Esophagus squamous epithelium (tissue), 5 donors: ENCODE measurements at places on chromosomes 5 and 9.

GRCh38 chr5:108581026-108581425 is 166.7 kb upstream of the FER start:
- DNase-seq = no peak

GRCh38 chr5:174145821-174146220 is 100.3 kb downstream of the NSG2 start:
- no peak for DNase-seq

- no peak for DNase-seq
These were observed 74.8 kb downstream of the CDK5RAP2 start for GRCh38 chr9:120505186-120505585.

- DNase-seq = no peak
These were observed 360.8 kb upstream of the PANK3 start for GRCh38 chr5:168939887-168940544.

- no peak for DNase-seq
These were observed 97.5 kb downstream of the DMXL1 start for GRCh38 chr5:119168401-119168800.

- DNase-seq = no peak
These were observed 109.0 kb downstream of the ATP10B start for GRCh38 chr5:160743027-160743426.

- DNase-seq = no peak
These were observed 928.3 kb downstream of the NR2F1-AS1 start for GRCh38 chr5:92652756-92653155.

- DNase-seq = no peak
These were observed 32.8 kb downstream of the VPS13A start for GRCh38 chr9:77210116-77210515.

DNA sequence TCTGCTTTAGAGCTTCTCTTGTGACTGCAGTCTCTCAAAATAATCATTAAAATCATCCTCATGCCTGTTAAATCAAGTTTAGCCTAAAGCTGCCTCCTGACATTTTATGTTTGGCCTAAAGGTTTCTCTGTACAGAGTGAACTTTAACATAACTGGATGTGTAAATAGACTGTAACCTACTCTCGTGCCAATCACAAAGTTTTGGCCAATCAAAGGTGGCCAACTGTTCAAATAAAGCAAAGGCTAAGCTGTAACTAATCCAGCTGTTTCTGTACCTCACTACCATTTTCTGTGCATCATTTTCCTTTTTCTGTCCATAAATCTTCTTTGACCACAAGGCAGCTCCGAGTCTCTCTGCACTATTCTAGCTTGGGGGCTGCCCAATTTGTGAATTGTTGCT is 86.2 kb downstream of the GCNT1 start:
- DNase-seq = no peak

DNA sequence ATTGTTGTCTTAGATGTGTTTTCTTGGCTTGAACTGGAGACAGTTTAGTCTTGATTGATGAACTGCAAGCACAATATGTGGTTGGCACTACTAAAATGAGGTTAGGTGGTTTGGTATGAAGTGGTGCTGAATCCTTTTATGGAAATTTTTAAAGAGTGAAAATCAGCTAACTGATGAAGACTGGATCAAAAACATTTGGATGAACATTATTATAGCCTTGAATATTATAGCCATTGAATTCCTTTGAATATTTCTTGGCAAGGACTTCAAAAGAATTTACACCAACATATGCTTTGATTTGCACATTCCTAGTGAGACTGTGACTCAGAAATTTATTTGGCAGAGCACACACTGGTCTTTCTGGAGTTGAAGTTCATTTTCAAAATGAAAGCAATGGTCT is 318.3 kb downstream of the CHSY3 start:
- DNase-seq = no peak

GRCh38 chr9:8613346-8613825 is 813.8 kb upstream of the DMAC1 start:
- DNase-seq = no peak

- DNase-seq = no peak
These were observed 19.6 kb downstream of the ITGA2 start for GRCh38 chr5:53008751-53009150.

DNA sequence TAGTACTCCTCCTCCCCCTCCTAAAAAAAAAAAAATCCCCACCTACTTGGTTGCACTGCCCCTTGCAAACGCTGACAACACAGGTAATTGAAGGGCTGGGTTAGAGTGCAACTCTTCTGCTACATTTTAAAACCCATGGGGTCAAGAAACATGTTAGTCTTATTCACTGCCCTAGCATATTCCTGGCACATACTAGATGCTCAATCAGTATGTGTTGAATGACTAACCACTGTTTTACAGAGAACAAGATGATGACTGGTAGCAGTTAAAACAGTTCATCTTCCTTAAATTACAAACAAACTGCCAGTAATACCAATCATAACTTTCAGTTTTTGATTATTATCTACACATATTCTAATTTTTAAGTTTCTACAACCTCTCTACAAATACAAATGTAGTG is 124.4 kb downstream of the NFIB start:
- DNase-seq = no peak

GRCh38 chr5:68419081-68419636 is 203.6 kb downstream of the PIK3R1 start:
- no peak for DNase-seq

- DNase-seq = no peak
These were observed 50.9 kb downstream of the CERT1 start for GRCh38 chr5:75460532-75460931.

- DNase-seq = no peak
These were observed 6.0 kb downstream of the RNF44 start for GRCh38 chr5:176530983-176531901.

DNA sequence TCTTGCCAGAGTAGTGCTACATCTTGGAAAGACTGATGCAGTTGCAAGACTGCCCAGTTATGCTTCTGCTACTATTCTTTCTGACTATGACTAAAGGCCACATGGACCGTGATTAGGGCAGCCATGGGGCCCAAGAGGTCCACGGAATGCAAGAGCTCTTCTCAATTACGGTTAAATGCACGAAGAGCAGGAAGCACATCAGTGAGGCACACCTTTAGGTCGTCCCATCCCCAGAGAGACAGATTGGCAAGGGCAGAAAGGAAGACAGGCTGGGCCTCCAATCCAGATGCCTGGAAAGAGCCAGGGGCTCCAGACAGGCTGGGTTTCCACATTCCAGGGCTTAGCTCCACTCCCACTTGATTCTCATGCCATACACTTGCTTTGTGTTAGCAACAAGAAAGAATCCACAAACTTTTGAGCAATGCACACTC is 132.3 kb upstream of the SLIT3 start:
- no peak for DNase-seq

DNA sequence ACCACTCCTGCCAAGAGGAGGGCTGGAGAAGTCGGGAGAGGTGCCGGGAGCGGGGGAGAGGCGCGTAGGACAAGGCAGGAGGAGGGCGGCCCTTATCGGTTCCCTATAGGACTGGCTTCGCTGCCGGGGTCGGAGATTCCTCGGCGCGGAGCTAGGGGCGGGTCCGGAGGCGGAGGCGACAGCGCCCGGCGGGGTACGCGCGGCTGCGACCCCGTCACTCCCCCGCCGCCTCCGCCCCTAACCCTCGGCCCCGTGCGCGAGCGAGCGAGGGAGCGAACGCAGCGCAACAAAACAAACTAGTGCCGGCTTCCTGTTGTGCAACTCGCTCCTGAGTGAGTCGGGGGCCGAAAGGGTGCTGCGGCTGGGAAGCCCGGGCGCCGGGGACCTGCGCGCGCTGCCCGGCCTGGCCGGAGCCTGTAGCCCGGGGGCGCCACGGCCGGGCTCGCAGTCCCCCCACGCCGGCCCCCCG is 2.0 kb downstream of the GLIS3 start:
- DNase-seq = no peak

- DNase-seq = no peak
These were observed 222.7 kb downstream of the MAST4 start for GRCh38 chr5:66818935-66819328.

GRCh38 chr5:178377583-178378270 is 145.1 kb upstream of the PHYKPL start:
- no peak for DNase-seq

DNA sequence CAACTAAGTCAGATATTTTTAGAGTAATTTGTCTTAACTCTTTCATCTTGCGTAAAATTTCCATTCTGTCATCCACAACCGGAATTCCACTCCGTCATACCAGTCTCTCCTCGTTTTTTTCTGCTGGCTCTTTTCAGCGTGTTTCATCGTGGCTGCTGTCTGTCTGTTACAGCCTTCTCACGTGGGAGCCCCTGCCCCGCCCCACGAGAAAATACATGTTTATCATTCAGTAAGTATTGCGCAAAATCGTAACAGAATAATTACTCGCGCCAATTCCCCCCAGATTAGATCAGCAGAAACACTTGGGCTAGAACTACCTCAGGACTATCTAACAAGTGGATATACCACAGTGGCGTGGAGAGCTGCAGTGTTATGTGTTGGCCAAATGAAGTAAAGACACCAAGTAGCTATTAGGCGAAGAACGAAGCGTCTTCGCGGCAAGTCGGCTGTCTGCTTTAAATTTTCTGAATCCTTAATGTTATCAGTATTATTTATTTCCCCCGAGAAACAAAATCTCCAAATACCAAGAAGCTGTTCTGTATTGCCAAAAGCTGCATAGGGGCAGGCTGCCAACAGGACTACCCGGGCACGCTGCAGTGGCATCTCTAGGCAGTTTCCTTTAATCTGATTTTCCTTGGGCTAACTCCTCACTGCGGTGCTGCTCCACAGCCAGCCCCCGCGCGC is 566 bp upstream of the FOCAD start:
- no peak for DNase-seq

DNA sequence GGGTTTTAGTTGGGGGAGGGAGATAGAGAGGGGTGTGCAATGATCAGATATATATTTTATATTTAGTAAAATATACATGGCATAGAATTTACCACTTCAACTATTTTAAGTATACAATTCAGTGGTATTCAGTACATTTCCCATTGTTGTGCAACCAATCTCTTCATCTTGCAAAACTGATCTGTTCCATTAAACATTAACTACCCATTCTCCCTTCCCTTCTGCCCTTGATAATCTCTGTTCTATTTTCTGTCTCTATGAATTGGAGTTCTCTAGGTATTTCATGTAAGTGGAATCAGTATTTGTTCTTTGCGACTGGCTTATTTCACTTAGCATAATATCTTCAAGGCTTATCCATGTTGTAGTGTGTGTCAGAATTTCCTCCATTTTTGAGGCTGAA is 38.6 kb downstream of the TGFBI start:
- no peak for DNase-seq

GRCh38 chr5:127031863-127032232 is 1.5 kb upstream of the MARCHF3 start:
- no peak for DNase-seq

- DNase-seq = no peak
These were observed 712.1 kb downstream of the CDH9 start for GRCh38 chr5:26326153-26326759.

GRCh38 chr5:73154208-73155006 is 18.6 kb upstream of the TMEM174 start:
- no peak for DNase-seq

DNA sequence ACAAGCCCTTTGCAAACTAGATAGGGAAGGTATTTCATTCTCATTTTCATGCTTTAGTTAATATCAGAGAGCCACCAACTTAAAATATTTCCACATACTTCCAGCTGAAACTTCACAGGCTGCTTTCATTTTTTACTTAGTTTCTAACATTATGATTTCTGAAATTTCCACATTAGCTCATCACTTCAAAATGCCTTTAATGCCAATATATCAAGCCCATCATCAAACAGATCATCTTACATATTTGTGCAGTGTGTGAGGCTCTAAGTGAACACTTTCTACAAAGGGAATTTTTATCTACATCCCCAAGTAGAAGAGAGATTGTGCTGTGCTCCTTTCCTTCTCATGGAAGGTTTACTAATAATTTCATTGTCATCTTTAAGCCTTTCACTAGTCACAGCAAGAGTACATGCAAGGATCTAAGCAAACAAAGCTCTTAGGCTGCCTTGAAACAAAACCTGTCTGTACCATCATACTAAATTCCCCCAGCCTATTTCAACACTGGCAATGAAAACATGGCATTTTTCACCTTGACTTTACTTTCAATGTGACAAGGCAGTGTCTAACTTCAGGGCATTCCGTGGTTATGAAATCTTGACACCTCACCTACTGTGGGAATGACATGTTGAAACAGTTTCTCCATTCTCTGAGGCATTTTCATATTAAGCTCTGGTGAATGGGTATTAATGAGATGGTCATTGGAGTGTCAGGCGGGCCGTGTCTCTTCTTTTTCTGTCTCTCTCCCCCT is 45.4 kb downstream of the PPP2R2B start:
- no peak for DNase-seq

DNA sequence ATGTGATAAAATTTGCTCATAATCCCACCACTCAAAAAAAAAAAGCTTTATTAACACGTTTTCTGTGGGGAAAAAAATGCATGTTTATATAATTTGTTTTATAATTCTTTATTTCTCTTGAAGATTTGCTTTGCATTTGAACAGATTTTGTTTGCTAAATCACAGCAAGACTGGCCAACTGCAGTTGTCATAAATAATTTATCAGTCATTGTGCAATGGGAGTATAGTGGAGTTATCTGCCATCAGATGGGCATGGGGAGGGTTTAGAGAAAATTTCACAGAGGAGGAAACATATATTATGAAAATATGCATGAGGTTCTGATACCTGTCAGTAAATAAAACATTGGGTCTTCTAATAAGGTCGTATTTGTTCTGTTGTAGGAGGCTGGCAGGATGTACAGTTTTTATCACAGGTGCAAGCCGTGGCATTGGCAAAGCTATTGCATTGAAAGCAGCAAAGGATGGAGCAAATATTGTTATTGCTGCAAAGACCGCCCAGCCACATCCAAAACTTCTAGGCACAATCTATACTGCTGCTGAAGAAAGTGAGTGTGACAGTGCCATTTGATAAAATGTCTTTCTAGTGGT is 23.8 kb downstream of the HSDL2 start:
- DNase-seq = no peak

GRCh38 chr5:61732796-61733195 is 400.7 kb downstream of the ZSWIM6 start:
- DNase-seq = no peak

DNA sequence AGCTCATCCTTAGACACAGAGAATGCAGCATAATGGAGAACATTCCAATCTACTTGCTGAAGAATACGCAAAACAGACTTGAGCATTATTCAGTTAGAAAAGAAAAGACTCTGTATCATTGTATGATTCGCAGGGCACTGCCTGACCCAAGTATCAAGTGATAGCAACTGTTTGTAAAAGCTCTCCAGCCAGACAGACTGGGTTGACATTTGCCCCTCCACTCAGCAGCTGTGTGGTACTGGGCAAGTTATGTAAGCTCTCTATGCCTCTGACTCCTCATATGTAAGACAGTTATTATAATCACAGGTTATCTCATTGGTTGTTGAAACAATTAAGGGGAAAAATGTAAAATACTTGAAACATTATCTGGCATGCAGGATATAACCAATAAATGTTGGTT is 505.0 kb downstream of the ELAVL2 start:
- no peak for DNase-seq

GRCh38 chr9:117414220-117414905 is 494 bp downstream of the ASTN2 start:
- no peak for DNase-seq

GRCh38 chr9:83066771-83067170 is 3.8 kb upstream of the RASEF start:
- DNase-seq = no peak
